NCI-H510A treated with DMSO at 0.1 percent for 48 hours (cell line): ENCODE measurements at places on chromosomes 2 and 18.

GRCh38 chr2:53111406-53111805 lies 656.2 kb upstream of the CHAC2 start:
- DNase-seq, result no peak

GRCh38 chr2:26770986-26771586 lies 7.0 kb downstream of the SLC35F6 start:
- no peak for DNase-seq

DNA sequence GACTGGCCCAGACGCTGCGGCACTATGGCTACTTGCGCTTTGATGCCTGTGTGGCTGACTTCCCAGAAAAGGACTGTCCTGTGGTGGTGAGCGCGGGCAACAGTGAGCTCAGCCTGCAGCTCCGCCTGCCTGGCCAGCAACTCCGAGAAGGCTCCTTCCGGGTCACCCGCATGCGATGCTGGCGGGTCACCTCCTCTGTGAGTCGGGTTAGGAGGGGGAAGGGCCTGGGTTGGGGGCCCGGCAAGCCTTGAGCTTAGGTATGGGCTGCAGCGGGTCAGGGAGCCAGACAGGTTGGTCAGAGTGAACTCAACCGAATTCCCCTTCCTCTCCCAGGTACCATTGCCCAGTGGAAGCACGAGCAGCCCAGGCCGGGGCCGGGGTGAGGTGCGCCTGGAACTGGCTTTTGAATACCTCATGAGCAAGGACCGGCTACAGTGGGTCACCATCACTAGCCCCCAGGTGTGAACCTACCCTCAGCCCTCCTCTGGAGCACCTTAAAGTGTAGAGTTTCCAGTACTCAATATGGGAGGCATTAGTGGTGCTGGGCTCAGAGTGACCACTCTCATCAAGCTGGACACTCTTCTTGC lies 4.9 kb downstream of the ZNF513 start:
- DNase-seq, result no peak

GRCh38 chr2:166135152-166135848 lies 7.5 kb upstream of the SCN1A start:
- DNase-seq, result no peak

- peak; percentile 39 for DNase-seq
These were observed 633 bp upstream of the RNF152 start for GRCh38 chr18:61893309-61893970.

- DNase-seq, result no peak
These were observed 25.0 kb downstream of the FN1 start for GRCh38 chr2:215410932-215411285.

DNA sequence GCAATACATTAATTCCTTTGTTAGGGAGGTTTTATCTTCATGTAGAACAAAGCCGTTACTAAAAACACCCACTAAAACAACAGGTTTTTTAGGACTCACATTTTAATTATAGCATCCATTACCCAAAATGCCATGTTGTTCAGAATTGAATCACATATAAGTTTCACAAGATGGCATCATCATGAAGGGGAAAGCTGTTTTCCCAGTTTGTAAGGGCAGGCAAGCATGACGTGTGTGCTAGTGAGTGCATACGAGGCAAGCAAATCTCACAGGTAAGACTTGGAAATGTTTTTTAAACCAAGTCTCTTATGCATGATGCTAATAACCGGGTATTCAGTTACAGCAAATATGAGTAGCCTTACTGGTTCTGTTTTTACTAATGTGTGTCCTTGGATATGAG lies 111.8 kb upstream of the NFATC1 start:
- no peak for DNase-seq

DNA sequence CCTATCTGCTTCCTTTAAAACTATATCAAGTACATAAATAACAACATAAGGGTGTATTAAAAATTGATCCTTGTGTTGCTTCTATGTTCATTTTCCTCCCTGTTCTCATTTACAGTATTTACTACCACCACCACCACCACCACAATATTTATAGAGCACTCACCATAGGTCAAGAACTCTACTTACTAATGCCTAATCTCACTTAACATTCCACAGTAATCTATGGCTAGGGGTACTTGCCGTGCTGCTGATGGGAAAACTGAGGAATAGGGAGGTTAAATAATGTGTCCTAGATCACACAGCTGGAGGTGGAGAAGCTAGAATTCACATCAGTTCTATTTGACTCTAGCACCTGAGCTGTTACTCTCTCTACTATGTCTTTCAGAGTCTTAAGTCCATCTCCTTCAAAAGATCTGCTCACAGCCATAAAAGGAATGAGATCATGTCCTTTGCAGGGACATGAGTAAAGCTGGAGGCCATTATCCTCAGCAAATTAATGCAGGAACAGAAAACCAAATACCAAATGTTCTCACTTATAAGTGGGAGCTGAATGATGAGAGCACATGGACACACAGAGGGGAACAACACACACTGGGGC lies 54.1 kb upstream of the ZNF385B start:
- DNase-seq, result no peak

DNA sequence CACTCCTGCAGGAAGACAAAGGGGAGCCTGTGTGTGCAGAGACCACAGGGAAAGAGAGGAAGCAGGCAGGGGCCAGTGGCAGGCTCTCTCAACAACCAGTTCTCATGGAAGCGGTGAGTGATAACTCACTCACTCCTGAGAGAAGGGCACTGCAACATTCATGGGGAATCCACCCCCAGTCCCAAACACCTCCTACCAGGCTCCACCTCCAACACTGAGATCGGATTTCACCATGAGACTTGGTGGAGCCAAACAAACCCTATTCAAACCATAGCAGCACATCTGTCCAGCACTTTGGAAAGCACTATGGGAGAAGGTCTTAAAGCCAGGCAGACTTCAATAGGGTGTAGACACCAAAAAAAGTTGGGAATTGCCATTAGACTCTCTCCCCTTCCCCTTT lies 345.7 kb upstream of the SPRED2 start:
- no peak for DNase-seq

DNA sequence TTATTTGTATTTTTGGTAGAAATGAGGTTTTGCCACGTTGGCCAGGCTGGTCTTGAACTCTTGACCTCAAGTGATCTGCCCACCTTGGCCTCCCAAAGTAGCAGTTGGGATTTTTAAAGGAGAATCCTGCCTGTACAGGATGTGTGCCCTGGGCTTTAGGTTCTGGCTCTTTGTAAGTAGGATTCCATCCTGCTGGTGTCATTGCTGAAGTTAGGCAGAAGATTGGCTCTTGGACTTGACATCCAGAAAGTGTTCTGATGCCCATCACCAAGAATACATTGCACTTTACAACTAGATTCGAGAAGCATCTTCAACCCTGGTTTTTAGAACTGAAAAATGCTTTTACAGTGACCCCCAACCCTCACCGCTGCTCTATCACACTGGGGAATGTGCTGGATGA lies 4.4 kb upstream of the TWIST2 start:
- DNase-seq, result no peak

- DNase-seq, result no peak
These were observed 45.6 kb downstream of the MEX3C start for GRCh38 chr18:51151568-51152511.
